ENCODE measurements at places on chromosomes 1 and 21. TPM values are rescaled to one million over a fixed set of nuclear protein-coding genes. Genes with fewer than 3 reads are reported as not detected.

The ASPM gene
- polyA plus RNA-seq = 3.2 TPM

The GNG5 gene
- polyA plus RNA-seq = 573 TPM

The PKLR gene
- 10.9 TPM for polyA plus RNA-seq

The BSND gene
- polyA plus RNA-seq = 0.21 TPM

The FLG2 gene
- not detected for polyA plus RNA-seq

The ZSWIM5 gene
- 2.9 TPM for polyA plus RNA-seq

The RHBDL2 gene
- polyA plus RNA-seq = 0.77 TPM

The CORT gene
- polyA plus RNA-seq = 0.19 TPM

The NHLH2 gene
- polyA plus RNA-seq = 0.49 TPM

The ADGRB2 gene
- polyA plus RNA-seq = 7.7 TPM

The SPATA45 gene
- polyA plus RNA-seq = 0.44 TPM

The OR2L8 gene
- not detected for polyA plus RNA-seq

The TRIM17 gene
- polyA plus RNA-seq = 5.7 TPM

The CSRP1 gene
- polyA plus RNA-seq = 47.6 TPM

The CXADR gene
- 66.3 TPM for polyA plus RNA-seq

The KLHL12 gene
- 12.7 TPM for polyA plus RNA-seq

The C1orf74 gene
- polyA plus RNA-seq = 2.2 TPM

The TRIM67 gene
- polyA plus RNA-seq = not detected

The TMPRSS2 gene
- 65.9 TPM for polyA plus RNA-seq

The GOLPH3L gene
- polyA plus RNA-seq = 21.8 TPM

The LCE1B gene
- not detected for polyA plus RNA-seq

The FAM89A gene
- 54.4 TPM for polyA plus RNA-seq

The RNU5D-1 gene
- not detected for polyA plus RNA-seq

The AMIGO1 gene
- polyA plus RNA-seq = 2.6 TPM

The LAPTM5 gene
- 5.4 TPM for polyA plus RNA-seq

The CNR2 gene
- polyA plus RNA-seq = not detected

The AGMAT gene
- 19.1 TPM for polyA plus RNA-seq

The SAMD13 gene
- 2.6 TPM for polyA plus RNA-seq

The MIB2 gene
- 121 TPM for polyA plus RNA-seq
